ENCODE measurements at places on chromosomes 2 and 18.

DNA sequence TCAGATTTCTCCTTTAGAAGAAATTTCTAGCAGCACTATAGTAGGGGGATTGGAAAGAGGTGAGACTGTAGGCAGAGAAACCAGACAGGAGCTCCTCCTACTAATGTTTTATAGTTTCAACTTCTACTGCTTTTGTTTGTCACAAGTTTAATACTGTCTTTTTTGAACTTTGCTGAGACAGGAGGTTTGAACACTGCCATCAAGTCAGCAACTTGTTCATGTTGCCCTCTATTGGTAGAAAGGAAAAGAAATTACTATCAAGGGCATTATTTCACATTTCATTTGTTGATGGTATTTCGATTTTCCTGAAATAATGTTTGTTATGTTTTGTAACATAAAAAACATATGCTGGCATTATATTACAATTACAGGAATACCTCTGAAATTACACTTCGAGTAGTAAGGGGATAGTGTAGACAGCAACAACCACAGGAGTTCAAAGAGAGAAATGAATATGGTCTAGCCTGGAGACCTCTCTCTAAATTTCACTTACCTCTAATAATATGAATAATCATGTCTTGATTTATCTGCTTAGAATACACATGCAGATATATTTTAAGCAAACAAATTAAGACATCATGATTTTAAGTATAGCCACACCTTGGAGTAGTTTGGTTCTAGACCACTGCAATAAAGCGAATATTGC, 12.4 kb upstream of the CCDC88A start:
- DNase-seq: no peak

DNA sequence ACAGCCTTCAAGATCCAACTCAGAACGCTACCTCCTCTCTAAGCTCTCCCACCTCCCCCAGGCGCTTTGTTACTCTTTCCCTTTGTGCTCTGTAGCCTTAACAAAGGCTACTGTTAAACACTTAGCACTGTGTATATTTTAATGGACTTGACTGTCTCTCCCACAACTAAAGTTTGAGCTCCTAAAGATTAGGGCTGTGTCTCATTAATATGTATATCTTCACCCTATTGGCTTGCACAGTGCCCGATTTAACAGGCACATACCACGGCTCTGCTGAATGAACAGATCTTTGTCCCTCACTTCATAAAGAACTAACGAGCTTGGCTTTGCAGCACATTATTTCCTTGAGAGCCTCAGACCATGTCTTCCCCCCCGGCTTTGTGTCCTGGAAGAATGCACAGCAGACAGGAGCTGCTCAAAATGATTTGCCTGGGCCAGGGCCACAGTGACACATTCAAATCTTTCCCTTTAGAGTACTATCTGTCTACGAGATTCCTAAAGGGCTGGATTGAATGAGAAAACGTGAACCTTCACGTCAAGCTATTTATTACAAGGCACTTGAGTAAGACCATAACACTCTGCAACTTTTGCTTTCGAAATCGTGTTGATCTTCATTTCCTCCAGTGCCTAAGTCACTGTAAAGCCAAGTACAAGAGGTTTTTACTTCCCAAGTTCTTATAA, 22.1 kb downstream of the ABHD3 start:
- peak; percentile 56 for DNase-seq

- no peak for DNase-seq
Measured at GRCh38 chr2:40230707-40231432, 221.0 kb downstream of the SLC8A1 start.

DNA sequence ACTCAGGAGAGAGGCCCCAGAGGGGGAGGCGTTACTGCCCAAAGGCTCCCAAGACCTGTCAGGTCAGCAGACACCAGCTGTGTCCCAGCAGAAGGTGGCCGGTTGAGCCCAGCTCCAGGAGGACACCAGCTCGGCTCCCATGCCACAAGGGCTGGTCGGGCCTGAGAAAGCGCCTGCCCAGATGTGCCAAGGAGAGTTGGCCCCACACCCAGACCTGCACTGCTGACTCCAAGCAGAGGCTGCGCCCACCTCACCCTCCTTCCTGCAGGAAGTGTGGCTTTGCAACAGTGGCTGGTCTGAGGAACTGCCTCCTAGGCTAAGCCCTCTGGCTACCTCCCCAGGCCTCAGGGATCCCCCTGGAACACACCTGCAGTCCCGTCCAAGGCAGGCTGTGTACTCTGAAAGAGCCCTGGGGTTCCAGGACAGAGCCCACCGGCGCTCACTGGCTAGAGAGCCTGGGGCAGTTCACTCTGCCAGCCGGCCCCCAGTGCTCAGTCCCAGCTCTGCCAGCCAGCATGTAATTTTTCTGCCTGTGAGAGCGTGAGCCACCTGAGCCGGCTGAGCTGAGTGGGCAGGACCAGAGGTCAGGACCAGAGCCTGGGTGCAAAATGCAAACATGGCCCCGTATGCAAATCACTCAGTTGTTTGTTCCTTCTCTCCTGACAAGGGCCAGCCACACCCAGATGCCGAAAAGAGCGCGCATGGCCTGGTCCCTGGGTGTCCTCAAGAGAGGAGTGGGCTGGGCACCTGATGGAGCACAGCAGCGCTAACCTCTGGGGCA, 36.9 kb upstream of the PTMA start:
- no peak for DNase-seq

DNA sequence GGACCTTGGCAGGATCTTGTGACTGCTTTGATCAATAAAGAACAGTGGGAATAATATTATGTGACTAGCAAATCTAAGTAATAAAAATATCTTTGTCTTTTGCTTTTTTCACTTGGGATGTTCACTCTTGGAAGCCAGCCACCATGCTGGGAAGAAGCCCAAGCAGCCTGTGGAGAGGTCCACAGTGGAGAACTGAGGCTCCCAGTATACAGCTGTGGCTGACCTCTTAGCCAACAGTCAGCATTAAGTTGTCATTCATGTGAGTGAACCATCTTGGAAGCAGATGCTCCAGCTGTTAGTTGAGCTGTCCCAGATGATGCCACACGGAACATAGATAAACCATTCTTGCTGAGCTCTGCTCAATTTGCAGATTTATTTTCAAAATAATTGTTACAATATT, 160.0 kb downstream of the OSR1 start:
- DNase-seq: peak; percentile 81

GRCh38 chr2:26462511-26463243, 15.2 kb downstream of the OTOF start:
- no peak for DNase-seq

- no peak for DNase-seq
Measured at GRCh38 chr18:42038936-42039335, 83.9 kb downstream of the PIK3C3 start.

- DNase-seq: no peak
Measured at GRCh38 chr18:44411976-44412375, 268.7 kb upstream of the SETBP1 start.

DNA sequence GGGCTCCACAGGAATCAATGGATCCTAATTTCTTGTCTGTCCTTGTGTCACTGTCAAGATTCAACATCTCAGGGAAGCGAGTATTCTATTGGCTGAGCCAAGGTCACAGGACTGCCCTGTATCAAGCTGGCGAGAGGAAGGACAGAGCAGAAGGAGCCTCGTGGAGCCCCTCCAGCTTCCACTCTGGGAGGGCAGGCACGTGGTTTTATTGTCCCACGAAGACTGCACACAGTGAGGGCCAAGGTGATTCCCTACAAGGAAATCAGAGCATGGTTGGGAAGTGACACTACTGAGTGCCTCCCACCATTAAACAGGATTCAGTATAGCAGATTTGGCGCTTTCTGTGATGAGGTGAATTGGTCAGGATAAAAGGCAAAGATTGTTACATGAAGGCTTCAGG, 302.4 kb upstream of the CXCR4 start:
- DNase-seq: no peak
